ENCODE measurements at places on chromosomes 3 and 15. TPM values are rescaled to one million over a fixed set of nuclear protein-coding genes. Genes with fewer than 3 reads are reported as not detected.

- no peak for DNase-seq
Observed at GRCh38 chr3:30954426-30954825, 60.0 kb upstream of the GADL1 start.

DNA sequence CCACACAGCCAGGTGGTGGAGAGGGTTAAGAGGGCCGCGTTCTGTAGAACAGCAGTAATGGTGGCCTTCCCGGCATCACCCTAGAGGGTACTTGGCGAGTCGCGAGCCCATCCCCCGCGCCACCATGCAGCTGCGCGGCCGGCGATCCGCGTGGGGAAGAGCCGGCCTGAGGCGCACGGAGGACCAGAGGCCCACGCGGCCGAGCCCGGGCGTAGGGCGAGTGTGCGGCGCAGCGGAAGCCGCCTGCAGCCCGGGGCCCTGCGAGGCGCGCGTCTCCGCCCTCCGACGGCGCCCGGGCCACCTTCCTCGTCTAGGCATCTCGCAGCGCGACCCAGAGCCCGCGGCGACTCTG, 423 bp downstream of the TKT start:
- DNase-seq, result no peak

GRCh38 chr3:128168836-128169235, 15.6 kb downstream of the EEFSEC start:
- no peak for DNase-seq

DNA sequence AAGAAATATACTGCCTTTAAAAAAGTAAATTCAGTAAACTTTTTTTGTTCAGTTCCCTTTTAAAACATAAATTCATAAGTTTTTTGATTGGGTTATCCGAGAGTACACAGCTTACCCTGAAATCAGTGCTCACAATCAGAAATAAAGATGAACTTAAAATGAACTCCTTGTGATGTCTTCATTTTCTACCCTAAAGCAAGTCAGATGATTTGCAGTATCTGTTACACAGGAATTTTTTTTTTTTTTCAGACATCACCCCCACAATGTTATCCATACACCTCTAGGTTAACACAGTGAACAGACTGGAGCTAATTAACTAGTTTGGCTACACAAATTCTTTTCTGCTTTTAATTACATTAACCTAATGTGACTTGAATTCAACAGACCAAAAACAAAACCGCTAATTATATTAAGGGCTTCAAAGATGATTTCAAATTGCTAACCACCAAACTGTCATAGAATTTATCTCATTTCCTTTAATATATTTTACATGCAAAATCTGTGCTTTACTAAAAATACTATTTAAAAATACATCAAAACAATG, 1042.0 kb downstream of the ROBO1 start:
- no peak for DNase-seq

GRCh38 chr15:53808058-53808706, 48.7 kb upstream of the WDR72 start:
- no peak for DNase-seq

DNA sequence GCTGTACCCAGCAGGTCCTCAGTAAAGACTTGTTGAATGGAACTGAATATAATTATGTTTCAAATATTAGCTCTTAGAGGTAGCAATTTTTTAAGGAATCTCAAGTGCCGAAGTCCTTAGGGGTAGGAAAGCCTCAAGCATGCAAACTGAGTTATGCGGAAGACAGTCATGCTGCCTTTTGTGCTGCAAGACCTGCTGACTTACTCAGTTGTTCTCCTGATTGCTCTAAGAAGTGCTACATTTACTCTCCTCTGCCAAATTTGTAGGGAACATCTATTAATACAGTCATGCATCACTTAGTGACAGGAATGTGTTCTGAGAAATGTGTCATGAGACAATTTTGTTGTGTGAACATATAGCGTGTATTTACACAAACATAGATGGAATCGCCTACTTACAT, 325.6 kb upstream of the AZI2 start:
- DNase-seq, result no peak

GRCh38 chr3:113058188-113058587, 67.4 kb downstream of the GTPBP8 start:
- no peak for DNase-seq

DNA sequence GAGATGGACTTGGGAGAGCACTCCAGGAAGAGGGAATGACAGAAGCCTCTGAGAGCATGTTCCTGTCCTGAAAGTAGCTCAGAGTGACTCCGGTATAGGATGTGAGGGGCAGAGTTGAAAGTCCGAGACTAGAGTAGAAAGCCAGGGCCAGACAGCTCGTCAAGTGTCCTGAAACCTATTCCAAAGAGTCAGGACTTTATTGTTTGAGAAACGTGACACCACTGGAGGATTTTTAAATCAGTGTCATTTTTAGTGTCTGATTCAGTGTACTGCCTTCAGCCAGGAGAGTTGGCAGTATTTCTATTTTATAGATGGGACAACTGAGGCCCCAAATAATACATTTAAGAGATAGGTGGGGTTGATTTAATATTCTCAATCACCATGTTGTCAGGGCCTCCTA, 1.6 kb upstream of the RBMS3 start:
- no peak for DNase-seq

DNA sequence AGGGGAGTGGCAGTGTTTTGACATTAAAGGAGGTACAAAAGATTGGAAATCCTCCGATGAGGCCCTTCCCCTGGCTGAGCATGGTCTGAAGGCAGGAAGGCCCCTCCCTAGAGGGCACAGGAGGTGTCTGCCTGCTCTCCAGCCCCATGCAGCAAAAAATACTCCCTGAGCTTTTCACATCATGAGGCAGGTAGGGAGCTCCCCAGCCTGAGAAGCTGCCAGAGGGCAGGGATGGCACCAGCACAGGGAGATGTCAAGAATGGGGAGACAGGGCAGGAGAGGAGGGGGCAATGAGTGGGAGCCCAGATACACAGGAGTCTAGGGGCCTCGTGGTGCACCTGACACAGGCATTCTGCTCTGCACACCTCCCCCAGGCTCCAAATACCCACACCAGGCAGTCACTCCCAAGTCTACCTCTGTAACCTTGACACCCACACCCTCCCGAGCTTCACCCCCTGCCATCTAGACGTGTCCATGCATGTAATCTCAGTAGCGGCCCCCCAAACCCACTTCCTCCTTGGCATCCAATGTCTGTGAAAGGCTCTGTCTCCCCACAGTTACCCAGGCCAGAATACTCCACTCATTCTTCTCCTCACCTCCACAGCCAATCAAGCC, 22.9 kb downstream of the GRAMD2A start:
- DNase-seq, result no peak

DNA sequence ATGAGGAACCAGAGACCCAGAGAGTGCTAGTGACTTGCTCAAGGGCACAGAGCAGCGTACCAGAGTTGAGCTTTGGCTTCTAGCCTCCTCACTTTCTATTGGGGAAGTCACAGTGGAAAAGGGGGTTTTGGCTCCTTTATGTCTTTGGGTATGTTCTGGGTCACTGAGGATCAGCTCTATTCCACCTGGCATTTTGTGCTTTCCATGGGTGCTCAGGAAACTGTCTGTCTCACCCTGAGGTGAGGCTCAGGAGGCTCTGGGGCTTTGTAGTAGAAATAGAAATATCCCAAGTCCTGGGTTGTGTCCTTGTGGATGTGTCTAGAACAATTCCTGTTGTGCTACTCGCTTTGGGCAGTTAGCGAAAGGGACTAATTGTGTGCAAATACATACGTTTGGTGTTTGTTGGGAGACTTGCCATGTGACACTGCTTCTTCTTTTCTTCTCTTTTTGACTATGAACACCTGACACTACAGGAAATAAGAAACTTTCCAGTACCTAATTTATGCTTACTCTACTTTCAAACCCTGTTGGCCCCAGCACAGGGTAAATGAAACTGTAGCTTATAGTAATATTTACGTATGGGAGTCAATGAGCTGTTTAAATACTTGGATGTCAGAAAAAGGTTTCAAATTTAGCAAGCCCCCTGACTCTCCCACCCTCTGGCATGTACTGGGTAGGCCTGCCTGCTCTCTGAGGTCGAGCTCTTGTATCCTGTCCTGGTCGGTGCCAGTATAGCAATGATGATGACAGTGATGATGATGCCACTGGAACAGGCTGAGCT, 35.6 kb downstream of the SMAD3 start:
- no peak for DNase-seq

DNA sequence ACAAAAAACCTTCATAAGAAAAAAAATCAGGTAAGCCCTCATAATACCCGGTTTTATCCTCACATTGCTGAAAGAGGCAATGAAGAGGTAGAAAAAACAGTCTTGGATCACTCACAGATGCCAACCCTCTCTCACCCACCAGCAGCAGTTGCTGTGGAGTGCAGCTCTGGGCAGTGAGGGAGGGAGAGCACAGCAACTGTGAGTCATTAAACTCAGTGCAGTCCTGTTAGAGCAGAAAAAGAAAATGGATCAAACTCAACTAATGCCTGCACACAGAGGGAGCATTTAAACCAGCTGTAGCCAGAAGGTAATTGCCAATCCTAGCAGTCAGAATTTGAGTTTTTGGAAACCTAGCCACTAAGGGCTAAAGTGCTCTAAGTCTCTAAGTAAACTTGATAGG, 1050.6 kb upstream of the ALCAM start:
- no peak for DNase-seq

DNA sequence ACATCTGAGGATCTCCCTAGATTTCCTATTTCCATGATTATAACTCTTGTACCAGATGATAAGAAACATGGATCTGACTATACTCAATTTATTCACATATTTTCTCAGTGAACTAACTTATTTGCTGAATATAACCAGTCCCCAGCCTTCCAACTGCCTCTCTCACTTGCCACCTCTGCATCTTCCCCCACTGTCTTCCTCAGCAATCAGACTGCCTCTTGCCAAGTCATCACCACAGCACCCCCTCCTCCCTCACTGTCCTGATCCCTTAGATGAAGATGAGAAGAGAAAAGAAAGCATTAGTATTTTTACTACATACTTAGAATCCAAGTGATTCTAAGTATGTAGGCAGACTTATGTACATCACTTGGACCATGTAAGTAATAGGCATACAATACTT, 71.9 kb downstream of the GTPBP8 start:
- DNase-seq, result no peak

Gene OSBPL10
- polyA plus RNA-seq, result 18.2 TPM

Gene SLC12A6
- polyA plus RNA-seq, result 19.9 TPM

Gene ALS2CL
- 9.4 TPM for polyA plus RNA-seq

Gene CASR
- polyA plus RNA-seq, result 21.2 TPM

Gene RCCD1
- polyA plus RNA-seq, result 16.0 TPM

Gene SKOR1
- 0.25 TPM for polyA plus RNA-seq
